ENCODE measurements at places on chromosomes 11 and 22.

DNA sequence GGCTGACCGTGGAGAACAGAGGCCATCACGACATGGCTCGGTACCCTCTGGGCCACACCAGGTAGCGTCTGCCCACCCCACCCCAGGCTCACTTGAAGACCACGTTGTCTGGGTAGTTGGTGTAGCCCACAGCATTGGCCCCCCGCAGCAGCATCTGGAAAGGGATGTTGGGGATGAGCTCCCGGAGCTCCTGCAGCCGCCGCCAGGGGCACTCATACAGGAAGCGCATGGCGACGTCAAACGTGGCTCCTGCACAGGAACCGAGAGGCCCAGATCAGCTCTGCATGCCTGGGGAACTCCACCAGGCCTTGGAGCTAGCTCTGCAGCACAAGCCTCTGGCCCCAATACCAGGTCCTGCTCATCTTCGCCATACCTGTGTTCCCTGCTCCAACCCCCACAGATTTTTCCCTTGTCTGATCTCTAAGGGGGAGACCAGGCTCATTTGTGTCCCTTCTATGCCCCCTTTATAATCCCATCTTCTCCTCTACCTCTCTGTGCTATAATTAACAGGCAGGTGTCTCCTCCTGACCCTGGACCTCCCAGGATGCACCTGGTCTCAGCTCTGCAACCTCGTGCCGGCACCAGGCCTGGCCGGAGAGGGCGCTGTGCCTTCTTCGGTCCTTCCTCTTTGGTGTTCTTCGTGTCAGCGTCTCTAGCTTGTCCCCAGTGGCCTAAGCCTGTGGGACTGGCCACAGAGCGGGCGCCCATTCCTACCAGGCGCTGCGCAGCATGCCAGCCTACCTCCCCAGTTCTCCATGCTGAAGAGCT lies 5.0 kb upstream of the LRFN4 start:
- DNase-seq, result no peak

DNA sequence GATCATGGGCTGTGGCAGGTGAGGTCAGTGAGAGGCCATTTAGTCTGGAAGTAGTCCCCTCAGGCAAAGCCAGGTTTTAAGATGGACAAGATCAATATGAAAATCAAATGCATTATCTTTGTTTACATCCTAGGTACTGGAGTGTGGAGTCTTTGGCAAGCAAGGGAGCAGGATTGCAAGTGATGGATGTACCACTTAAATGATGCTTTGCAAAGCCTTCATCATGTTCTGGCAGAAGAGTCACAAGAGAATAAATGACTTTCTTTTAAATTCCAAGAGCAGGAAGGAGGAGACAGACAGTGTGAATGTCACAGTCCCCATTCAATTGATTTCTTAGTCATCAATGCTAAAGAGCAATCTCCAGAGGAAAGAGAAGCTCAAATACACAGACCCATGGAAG lies 908.3 kb downstream of the FAM181B start:
- DNase-seq, result no peak

DNA sequence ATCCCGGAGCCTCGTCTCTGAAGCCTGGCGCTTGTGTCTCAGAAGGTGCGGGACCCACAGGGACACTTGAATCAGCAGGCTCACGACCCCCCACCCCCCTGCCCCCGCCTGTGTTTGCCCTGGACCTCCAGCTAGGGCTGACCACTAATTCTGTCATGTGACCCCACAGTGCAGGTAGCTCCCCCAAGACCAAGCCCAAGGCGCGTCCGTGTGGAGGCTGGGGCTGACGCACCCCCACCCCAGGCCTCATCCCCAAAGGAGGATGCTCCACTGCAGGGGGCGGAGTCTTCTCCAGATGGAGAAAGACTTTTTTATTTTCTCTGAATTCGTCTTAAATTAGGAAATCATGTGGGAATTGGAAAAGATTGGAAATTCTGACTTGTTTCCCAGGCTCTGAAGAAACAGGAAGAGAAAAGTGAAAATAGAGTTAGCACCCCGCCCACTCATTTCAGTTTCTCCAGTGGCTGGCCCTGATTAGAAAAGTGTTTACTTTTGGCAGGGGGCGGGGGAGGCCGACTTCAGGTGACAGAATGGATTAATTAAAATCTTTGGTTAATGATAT lies 1.0 kb upstream of the RELA start:
- no peak for DNase-seq

GRCh38 chr11:125591649-125592304 lies 875 bp upstream of the STT3A start:
- no peak for DNase-seq

GRCh38 chr22:44473166-44473565 lies 24.9 kb downstream of the RTL6 start:
- no peak for DNase-seq

Data from stimulated activated CD8-positive, alpha-beta memory T cell treated with anti-CD3 and anti-CD28 coated beads, Interleukin-12 subunit alpha, Interleukin-12 subunit beta, amount 100 ng/mL, for 1 hour (primary cell).